NCI-H2171 (cell line): ENCODE measurements at places on chromosomes 6 and 20.

DNA sequence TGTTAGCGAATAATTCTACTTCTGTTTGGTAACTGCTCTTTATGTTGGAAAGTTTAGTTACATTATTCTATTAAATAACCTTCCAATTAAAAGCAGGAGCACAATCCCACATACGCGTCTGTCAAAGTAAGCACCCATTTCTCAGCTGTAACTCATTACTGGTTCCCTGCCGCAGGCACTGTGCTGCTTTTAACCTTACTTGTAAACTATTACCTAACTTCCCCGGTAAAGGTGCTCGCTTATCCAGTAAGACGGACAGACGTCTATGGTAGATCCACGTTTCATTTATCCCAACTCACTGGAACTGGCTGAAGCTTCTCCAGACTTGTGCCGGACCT, 529 bp upstream of the ENPP4 start:
- peak; percentile 6 for DNase-seq

GRCh38 chr6:119493980-119494379, 144.4 kb upstream of the MAN1A1 start:
- DNase-seq, result no peak

GRCh38 chr6:24738741-24739140, 19.8 kb upstream of the C6orf62 start:
- no peak for DNase-seq

DNA sequence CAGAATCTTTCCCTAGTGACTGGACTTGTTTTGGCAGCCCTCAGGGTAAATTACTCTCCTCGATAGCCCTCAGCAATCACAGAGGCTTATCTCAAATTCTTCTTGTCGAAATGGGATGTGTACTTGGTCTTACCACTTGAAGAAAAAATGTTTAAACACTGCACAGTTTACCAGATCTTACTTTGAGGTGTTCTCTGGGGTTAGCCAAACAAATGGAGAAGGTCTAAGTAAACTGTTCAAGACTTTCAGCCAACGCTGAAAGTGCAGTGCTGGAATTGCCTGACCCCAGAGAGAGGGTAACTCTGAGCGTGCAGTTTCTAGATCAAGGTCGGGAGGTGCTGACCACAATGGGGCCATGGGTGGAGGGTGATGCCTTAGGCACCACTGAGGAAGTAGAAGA, 39.2 kb downstream of the MYLIP start:
- no peak for DNase-seq

GRCh38 chr6:120290964-120291363, 941.4 kb upstream of the MAN1A1 start:
- no peak for DNase-seq

- peak; percentile 27 for DNase-seq
These were observed 321.3 kb upstream of the SPTLC3 start for GRCh38 chr20:12687476-12687875.

- no peak for DNase-seq
These were observed 7.9 kb downstream of the MAP3K4 start for GRCh38 chr6:160999516-160999915.

GRCh38 chr20:62952373-62952967, at the start of gene SLC17A9:
TSS of gene SLC17A9 (plus strand) at chr20:62952709. CDS start at chr20:62952831, 122 bp downstream.
- no peak for DNase-seq

- no peak for DNase-seq
These were observed 37.6 kb downstream of the MOCS1 start for GRCh38 chr6:39896701-39897100.

GRCh38 chr6:47094241-47094925, 52.3 kb upstream of the ADGRF1 start:
- no peak for DNase-seq

GRCh38 chr6:4164456-4164855, 29.1 kb upstream of the ECI2 start:
- no peak for DNase-seq

DNA sequence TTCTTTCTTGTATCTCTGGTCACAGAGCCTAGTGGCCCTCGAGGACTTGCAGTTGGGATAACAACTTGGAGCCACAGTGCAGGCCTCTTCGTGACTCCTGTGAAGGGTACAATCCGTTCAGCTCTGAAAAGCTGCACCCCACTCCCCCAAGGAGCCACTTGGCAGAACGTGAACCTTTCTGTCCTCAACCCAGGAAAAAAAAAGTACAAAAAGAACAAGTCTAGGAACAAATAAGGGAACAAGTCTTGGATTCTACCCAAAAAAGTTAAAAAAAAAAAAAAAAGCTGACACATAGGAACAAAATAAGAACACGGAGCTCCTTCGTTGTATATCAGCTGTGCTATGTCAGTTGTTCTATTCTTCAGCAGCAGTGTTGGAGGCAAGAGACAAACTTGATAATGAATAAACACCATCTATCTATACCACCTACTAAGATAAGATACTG, 77.9 kb upstream of the TULP1 start:
- no peak for DNase-seq

- DNase-seq, result no peak
These were observed 42.3 kb upstream of the OCSTAMP start for GRCh38 chr20:46592580-46593362.

DNA sequence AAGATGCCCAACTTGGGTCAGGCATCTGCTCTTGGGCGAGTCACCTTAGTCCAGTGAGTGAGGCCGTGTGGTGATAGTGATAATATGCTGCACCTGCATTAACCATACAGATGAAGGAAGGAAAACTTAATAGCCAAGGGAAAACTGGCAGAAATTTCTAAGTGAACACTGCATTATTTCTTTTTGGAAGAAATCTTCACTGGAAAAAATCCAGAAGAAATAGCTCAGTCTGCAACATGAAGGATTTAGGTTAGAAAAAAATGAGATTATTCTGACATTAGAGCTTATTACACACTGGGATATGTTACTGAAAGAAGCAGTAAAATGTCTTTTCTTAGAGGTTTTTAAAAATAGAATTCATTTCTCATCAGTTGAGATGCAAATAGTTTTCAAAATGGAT, 947.3 kb downstream of the KIF16B start:
- DNase-seq, result no peak

GRCh38 chr6:105793130-105793529, 293.0 kb upstream of the PRDM1 start:
- DNase-seq, result no peak

DNA sequence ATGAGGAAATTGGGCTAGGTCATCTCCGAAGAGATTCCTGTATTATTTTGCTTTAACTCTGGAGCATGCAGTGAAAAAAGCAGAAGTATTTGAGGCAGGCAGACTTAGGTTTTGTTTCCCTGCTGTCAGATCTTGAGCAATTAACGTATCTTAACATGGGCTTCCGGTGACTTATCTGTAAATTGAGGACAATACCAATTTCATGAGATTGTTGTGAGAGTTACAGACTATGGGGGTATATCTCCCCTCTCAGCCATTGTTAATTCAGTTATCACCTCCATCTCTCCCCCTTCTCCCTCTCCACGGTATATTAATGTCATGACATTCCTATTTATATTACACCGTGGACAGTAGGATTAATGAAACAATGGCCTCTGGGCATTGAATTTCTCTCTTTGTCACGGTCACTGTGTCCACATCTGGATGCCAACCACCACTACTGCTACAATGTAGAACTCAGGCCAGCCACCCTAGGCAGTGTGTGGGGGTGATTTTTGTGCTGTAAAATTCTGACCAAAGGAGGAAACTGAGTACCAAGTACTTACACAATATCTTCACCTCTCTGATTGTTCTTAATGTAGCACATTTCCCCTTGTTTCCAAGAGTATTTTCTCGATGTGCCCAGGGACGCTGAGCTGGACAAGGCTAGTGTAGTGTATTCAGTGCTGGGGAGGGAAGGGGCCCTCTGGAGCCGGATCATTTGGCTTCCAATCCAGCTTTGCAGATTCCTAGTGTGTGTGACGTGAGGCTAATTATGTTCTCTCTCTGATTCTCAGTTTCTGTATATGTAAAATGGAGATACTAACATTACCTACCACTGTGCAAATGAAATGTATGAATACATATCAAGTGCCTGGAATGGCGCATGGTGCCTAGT, 77.2 kb downstream of the GCNT2 start:
- no peak for DNase-seq

DNA sequence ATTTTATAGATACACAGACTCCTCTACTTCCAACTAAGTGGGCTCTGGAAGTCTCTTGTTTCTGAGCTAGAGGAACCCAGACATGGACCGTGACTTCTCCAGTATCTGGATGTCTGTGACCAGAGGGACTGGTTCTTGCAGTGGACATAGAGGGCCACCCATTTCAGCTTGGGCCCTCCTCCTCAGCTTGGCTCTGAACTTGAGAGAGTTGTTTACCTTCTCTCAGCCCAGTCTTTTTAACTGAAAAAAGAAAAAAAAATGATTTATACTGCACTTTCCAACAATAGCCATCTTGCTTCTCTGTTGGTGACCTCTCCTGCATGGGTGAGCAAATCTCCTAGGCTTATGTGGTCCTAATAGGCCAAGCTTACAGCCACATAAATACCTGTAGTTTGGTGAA, 60.3 kb upstream of the TMEM181 start:
- no peak for DNase-seq

GRCh38 chr6:99364026-99364425, 14.6 kb upstream of the FAXC start:
- DNase-seq, result no peak

GRCh38 chr6:16639684-16640480, 121.4 kb downstream of the ATXN1 start:
- no peak for DNase-seq

- DNase-seq, result no peak
These were observed 3.7 kb downstream of the CRIP3 start for GRCh38 chr6:43304882-43305281.

- DNase-seq, result peak; percentile 51
These were observed 67.6 kb downstream of the NUDT3 start for GRCh38 chr6:34324738-34325444.

GRCh38 chr6:31357886-31358285, 907 bp upstream of the HLA-B start:
- DNase-seq, result no peak

GRCh38 chr6:71082033-71082650, 125.3 kb upstream of the B3GAT2 start:
- DNase-seq, result no peak

GRCh38 chr6:30743099-30744053, 889 bp upstream of the FLOT1 start:
- no peak for DNase-seq

DNA sequence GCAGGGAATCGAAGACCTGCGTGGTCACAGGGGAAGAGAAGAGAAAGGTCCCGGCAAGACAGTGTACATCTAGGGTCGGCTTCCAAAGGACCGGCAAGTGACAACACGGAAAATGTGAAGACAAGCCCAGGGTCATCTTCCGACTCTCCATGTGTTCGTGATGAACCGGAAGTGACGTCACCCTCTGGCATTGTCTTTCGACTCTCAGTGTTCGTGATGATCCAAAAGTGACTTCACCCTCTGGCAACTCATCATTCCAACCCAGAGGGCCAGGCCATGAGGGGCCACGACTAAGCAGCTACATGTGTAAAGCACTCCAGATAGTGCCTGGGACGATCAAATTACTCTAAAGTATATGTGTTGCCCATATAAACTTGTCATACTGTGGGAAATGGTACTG, 290.8 kb downstream of the THBS2 start:
- no peak for DNase-seq

DNA sequence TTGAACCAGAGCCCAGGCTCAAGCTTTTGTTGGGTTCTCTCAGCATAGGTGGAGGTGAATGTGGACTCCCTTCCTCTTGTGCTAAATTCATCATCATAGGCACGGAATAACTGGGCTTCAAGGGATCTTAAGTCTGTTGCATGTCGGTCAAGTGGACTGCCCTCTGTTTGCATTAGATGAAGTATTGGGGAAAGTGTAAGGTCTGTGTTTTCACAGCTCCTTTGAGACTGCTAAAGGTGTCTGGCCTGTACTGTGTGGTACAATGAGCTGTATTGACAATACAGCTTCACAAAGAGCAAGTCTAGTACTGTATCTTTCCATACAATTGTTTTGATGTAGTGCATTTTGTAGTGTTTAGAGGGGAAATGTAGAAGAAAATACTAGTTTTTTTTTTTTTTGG, 34.3 kb upstream of the TULP4 start:
- no peak for DNase-seq

GRCh38 chr6:71482742-71483141, 194.1 kb downstream of the OGFRL1 start:
- DNase-seq, result no peak

- no peak for DNase-seq
These were observed 158.3 kb downstream of the FRK start for GRCh38 chr6:115902436-115902835.

GRCh38 chr6:130912434-130912833, 85.2 kb downstream of the SMLR1 start:
- DNase-seq, result no peak

- DNase-seq, result no peak
These were observed 93.2 kb upstream of the AKIRIN2 start for GRCh38 chr6:87794922-87795885.

DNA sequence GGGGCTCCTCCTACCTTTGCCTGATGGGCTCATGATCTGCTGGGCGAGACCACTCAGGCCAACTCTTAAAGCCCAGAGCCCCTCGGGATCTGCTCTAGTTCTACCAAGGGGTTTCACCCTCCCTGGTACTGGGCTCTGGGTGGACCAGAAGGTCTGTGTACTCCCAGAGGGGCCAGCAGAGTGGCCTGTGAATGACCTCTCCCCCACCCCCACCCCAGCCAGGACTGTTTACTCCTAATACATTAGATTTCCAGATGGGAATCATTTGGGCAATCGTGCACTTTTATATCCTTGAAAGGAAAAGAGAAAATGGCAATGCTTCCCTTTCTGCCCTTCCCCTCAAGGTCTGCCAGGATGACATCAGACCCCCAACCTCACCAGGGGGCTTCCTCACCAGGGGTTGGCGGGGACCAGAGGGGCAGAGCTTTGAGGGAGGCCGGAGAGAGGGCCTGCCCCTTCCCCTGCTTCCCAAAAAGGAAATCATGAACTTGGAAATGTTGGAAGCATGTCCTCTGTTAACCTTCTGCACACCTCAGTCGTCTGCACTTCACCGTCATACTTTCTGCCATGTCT, 37.1 kb upstream of the PMEPA1 start:
- DNase-seq, result no peak

DNA sequence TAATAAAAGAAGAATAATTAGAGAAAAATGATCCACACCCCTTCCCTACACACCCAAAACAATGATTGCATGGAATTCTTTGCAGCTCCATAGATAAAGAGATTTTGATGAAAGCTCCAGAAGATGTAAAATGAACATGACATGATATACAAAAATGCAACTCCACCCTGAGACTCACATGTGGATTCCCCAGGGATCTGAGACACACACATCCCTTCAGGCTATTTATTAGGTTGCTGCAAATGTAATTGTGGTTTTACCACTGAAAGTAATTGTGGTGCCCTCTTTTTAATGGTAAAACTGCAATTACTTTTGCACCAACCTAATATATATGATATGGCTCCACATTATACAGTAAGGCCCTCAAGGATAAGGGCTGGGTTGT, 40.4 kb upstream of the TBC1D7 start:
- DNase-seq, result no peak

GRCh38 chr6:126027601-126028000, 41.3 kb downstream of the TRMT11 start:
- no peak for DNase-seq
